B cell (primary cell): ENCODE measurements at places on chromosomes 2 and 18. TPM values are rescaled to one million over a fixed set of nuclear protein-coding genes. Genes with fewer than 3 reads are reported as not detected.

The AQP12B gene
- not detected in 2 replicates for total RNA-seq

DNA sequence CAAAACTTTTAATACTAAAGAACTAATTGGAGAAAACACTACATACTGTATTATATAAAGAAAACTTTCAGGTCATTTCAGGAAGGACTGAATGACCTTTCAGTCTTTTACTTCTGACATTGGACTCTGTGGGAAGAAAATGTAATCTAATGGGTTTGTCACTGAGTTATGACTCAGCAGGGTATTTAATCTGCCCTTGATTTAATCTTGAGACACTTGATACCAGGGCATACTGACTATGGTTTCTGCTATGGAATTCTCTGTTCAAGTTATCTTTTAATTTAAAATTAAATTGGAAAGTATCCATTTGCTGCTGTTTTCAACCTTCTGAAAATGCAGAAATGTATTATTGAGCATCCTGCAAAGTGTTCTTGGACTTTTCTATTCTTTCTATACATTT is 354.2 kb upstream of the GALNT5 start:
- no peak overlapping the region for H3K27ac ChIP-seq
- DNase-seq: no peak
- H3K4me3 ChIP-seq: no peak overlapping the region

- no peak for DNase-seq
- no peaks in the 10 kb centered on the region for H3K27me3 ChIP-seq
- H3K27ac ChIP-seq: no peak overlapping the region
- H3K4me3 ChIP-seq: no peak overlapping the region
- no peaks in the 10 kb centered on the region for H3K4me1 ChIP-seq
- no peaks in the 10 kb centered on the region for H3K36me3 ChIP-seq
Observed at GRCh38 chr2:127536707-127537541, 1.4 kb downstream of the MYO7B start.

DNA sequence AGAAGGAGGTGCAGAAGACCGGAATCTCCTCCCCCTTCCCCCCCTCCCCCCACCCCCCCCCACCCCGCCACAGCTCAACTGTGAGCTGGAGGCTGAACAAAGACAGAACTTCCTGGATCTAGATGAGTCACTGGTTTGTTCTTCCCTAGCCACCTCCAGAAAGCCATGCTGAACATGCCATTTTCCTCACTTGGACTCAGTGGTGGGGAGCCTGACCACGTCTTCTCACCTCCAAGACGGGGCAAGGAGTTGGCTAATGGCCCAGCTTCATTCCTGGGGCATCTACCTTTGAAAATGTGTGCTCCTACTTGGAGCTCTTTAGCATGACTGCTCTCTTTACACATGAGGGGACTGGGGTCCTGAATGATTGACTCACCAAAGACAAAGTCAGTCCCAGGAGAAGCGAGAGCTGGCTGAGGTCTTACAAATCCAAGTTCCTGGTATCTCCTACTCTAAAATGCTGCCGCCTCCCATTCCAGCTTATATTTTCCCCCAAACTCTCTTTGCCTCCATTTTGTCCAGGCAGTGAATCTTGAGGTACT is 22.6 kb upstream of the FZD5 start:
- DNase-seq: no peak
- H3K27me3 ChIP-seq: no peaks in the 10 kb centered on the region
- H3K4me3 ChIP-seq: no peak overlapping the region
- no peaks in the 10 kb centered on the region for H3K36me3 ChIP-seq
- H3K27ac ChIP-seq: no peak overlapping the region

DNA sequence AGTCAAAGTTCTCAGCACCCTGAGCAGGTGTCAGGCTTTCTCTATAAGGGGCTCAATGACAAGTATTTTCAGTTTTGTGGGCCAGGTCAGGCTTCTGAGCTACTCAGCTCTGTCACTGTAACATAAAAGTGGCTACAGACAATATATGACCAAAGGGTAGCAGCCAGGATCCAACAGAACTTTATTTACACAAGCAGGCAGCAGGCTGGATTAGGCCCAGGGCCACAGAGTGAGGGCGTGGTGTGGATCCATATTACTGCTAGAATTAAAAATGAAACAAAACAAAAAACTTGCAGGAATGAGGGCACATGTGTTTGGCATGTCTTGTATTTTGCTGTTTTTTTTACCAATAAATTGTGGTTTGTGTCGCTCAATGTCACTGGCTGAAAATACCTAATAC is 143.7 kb downstream of the EIPR1 start:
- no peaks in the 10 kb centered on the region for H3K36me3 ChIP-seq
- no peak overlapping the region for H3K27ac ChIP-seq
- H3K4me3 ChIP-seq: no peak overlapping the region
- peaks cover under 1% of the 10 kb centered on the region for H3K4me1 ChIP-seq
- no peak for DNase-seq
- H3K27me3 ChIP-seq: no peaks in the 10 kb centered on the region

GRCh38 chr2:96264086-96264485 is 1.7 kb downstream of the TMEM127 start:
- DNase-seq: no peak
- H3K36me3 ChIP-seq: peaks cover 35% of the 10 kb centered on the region
- no peak overlapping the region for H3K27ac ChIP-seq
- no peaks in the 10 kb centered on the region for H3K27me3 ChIP-seq
- H3K4me3 ChIP-seq: no peak overlapping the region
- peaks cover 53% of the 10 kb centered on the region for H3K4me1 ChIP-seq
